Endothelial cell (in vitro differentiated cells): ENCODE measurements at places on chromosomes 5 and 9. TPM values are rescaled to one million over a fixed set of nuclear protein-coding genes. Genes with fewer than 3 reads are reported as not detected.

The DAPK1 gene
- total RNA-seq = 36.8 TPM

- DNase-seq = no peak
These were observed 75.1 kb downstream of the PLCXD3 start for GRCh38 chr5:41435276-41435675.

GRCh38 chr5:158209219-158209908 is 350.4 kb upstream of the CLINT1 start:
- DNase-seq = no peak

The FAXDC2 gene
- total RNA-seq = 9.3 TPM

The SLC34A3 gene
- total RNA-seq = not detected
